ENCODE measurements at places on chromosomes 11 and 22.

DNA sequence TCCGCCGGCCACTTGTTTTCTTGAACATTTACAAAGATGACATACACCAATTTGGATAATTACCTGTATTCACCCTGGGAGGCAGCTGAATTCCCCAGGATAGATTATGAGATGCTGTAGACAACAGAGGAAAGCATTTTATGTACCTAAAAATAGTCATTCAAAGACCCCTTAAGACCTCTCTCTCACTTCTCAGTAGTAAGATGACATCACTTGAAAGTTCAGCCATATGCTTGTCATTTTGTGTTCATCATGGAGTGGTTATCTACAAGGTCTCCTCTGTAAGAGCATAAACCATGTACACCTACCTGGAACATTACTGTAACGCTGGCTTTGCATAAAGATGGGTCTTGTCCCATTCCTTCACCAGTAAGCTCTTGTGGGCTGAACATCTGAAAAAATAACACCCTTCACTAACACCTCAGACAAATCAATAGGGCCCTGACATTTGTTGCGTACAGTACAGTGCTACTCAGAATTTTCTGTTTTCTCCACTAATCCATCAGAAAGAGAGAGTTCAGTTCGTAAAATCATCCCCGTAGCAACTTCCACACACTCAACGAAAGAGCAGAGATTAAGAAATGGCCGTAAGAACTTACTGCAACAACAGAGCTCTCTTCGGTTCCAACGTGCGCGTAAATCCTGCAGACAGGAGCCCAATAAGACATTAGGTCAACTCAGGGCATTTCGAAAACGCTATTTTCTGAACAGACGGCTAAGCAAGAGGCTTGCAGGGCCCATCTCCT is 15.6 kb upstream of the WDR74 start:
- DNase-seq, result no peak

DNA sequence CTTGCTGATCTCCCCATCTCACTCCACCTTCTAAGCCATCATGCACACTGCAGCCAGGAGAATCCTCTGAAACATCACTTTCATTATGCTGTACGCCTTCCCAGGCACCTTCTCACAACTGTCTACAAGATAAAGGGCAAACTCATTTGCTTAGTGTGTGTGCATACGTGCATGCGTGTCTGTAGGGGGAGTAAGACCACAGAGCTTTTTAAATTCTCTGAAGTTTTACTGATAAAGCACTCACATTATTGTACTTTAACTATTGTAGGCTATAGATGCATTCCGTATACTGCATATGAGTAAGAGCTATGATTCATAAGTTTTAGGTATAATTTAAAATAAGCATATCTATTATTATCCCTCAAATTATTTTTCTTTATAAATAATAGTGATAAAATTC is 15.3 kb upstream of the ANKK1 start:
- no peak for DNase-seq

DNA sequence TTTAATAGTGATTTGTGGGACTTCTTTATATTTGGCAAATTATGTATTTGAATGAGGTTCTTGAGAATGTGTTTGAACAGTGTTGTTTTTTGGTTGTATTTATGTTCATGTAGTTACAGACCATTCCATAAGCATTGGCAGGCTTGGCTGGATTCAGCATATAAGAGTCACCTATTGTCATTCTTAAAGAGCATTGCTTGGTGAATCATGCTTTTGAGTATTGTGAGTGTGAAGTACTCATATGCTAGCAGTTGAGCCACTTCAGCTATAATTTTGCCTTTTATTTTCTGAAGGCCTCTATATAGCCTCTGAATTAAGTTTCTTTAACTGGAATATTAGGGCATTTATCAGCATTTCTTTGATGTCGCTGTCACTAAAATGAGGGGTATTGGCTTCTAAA is 110.0 kb upstream of the GAL start:
- DNase-seq, result no peak

DNA sequence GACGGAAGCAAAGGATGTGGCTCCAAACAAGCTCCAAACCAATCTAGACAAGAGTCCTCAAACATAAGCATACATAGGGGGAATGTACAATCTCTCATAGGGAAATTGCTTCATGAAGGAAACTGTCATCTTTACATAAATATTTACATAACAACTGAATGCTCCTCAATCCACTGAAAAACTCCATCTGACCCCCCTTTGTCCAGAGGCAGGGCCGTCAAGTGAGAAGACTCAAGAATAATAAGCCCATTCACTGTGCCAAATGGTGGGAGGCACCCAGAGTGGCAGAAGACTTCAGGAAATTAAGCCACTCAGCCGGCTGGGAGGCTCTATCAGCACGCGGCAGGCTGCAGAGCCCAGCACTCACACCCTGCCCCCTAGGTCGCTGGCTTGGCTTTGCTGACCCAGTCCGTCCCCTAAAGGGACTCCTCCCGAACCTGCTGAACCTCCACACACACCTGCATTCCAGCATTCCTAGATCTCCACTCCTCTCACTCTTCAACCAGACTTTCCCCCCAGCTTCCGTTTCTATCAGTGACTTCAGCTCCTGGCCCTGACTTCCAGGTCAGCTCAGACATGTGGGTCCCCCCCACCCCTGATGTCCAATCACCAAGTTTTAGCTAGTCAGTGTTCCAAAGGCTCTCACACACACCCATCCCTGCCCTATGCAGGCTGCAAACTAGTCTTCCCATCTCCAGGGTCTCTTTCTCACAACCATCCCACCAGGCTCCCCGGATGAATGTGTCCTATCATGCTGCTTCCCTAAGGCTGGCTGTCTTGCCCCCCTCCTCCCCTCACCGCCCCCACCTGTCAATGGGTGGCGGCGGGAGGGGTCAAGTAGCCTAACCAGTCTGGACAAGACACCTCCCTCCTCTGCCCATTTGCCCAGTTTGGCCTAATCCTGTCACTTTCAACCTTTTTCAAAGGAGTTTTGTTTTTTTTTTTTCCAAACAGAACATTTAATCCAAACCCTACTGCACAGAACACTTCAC is 11.3 kb downstream of the VPS37C start:
- no peak for DNase-seq

- DNase-seq, result no peak
Observed at GRCh38 chr11:17486646-17487045, 10.0 kb upstream of the ABCC8 start.

DNA sequence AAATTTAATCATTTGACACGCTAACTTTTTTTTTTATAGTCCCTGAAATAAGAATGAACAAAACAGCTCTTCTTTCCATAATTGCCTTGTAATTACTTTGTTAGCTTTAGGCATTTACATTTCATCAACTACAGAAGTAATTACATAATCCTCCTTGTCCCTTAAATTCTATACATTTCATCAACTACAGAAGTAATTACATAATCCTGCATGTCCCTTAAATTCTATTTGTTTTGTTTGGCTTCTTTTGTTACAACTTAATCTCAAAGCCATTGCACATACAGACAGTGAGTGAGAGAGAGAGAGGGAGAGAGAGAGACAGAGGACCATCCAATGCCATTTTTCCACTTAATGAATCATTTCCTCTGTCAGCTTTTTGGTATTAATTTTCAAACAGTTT is 873.2 kb downstream of the METTL15 start:
- DNase-seq, result no peak

DNA sequence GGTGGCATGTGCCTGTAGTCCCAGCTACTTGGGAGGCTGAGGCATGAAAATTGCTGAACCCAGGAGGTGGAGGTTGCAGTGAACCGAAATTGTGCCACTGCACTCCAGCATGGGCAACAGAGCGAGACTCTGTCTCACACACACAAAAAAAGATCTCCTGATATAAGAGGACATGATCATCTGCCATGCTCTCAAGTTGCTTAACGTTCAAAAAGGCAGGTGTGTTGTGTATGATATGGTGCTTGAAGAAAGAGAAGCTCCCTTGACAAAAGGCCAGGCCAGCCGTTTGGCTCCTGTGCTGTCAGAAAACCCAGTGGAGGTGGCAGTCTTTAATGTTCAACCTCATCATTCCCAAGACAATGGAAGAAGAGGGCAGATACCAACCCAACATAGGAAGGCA is 117.3 kb upstream of the PLET1 start:
- no peak for DNase-seq

DNA sequence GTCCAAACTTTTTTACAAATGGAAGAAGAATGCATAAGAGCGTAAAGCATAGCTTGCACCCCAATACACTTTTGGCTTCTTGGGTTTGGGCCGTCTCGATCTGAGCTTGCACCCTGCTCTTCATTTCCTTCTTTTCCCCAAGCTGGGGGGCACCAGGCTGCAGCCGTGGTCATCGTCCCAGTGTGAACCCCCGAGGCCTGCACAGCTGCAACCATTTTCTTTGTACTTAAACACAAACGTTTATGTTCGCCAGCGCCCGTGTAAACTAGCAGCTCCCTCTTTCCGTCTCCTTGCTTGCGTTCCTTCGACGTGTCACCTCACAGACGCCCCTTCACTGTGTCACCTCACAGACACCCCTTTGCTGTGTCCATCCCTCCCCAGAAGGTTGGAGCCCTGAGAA is 10.1 kb downstream of the KRTAP5-5 start:
- no peak for DNase-seq

GRCh38 chr22:42287174-42287890 is 16.9 kb upstream of the TCF20 start:
- DNase-seq, result no peak
